Islet precursor cell (in vitro differentiated cells): ENCODE measurements at places on chromosomes 12 and 14.
A peak's percentile ranks its signal among the peaks of the same experiment; 100 is the strongest.

- no peak for DNase-seq
These were observed 286.7 kb upstream of the CRY1 start for GRCh38 chr12:107379852-107380567.

DNA sequence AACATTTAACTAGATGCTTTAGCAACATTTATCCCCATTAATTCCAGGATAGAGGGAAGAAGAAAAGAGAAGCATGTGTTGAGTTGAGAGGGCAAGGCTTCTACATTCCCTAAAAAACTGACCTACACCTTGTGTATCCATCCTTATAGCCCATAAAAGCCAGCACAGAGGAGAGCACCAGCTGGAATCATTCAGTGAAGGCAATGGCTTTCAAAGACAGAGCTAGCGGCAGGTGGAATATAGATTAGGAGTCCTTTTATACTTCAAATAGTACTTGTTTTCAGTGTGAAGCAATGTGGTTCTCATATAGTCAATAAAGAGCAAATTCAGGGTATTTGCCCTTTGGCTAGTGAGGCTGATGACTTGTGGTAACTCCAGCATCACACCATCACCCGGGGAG is 94.4 kb downstream of the TBC1D30 start:
- DNase-seq: no peak

DNA sequence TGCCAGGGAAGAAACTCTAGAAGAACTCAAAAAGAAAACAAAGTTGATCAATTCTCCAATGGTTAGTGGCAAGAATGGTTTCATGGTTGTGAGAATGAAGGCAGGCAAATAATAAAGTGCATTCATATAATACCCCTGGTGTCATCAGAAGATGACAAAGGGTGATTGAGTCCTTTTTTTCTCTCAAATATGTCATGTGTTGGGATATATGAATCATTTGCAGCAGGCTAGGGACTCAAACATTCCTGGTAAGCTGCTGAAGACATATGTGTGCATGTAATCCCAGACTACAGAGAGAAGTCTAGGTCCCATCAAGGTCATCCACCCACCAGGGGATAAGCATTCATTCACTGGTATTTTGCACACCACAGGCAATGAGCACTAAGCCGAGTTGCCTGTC is 82.4 kb upstream of the MYF6 start:
- no peak for DNase-seq

DNA sequence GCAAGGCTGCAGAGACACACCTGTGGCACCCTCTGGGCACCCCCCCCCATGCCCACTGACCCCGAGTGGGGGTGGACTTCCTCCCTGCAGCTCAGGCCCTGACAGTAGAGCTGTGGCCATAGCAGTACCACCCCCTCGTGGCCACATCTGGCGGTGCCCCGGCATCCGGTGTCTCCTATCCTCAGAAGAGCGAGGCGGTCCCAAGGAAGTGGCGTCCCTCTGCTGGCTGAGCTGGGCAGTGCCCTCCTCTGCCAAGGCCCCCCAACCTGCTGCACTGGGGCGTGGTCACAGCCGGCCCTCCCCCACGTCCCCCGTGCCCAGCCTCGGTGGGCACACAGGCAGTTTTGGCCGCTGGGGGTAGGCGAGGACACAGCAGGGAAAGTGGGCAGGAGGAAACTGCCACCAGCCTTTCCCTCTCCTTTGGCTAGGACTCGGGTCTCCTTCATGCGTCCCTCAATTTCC is 6.0 kb upstream of the SLC6A12 start:
- DNase-seq: peak; percentile 95

- no peak for DNase-seq
These were observed 1.3 kb downstream of the CD4 start for GRCh38 chr12:6790496-6791150.

DNA sequence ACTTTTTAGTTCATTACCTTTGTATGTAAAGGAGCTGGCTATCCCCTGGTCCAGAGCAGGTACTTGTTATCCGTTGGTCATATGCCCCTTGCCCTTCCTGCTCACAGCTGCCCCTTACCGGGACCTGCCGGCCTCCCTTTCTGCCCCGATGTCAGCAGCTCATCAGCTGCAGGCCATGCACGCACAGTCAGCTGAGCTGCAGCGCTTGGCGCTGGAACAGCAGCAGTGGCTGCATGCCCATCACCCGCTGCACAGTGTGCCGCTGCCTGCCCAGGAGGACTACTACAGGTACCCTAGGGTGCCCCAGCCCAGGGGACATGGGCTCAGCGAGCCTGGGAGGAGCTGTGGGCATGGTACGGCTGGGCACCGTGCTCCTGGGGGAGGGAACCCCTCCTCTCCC is 2.3 kb upstream of the RNU7-1 start:
- DNase-seq: no peak

DNA sequence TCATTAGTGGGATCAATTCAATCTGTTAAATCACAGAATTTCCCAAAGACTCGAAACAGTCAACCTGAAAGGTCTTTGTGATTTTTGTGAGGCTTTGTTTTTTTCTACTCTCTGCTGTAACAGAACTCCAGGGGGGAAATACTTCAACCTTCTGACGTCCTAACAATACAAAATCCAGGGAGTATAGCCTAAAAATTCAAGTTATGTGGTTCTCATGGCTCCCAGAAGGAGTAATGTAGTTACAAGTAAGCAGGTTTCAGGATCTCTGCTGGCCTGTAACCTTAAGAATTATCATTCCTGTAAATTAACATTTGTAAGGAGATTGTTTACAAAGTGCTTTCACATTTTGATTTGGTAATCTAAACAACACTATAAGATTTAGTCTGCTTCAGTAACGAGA is 39.9 kb downstream of the VEZT start:
- no peak for DNase-seq

- DNase-seq: peak; percentile 61
These were observed 49.9 kb downstream of the PPP2R5E start for GRCh38 chr14:63493246-63493645.

GRCh38 chr12:48105321-48105866 is 485 bp downstream of the SENP1 start:
- no peak for DNase-seq

- DNase-seq: peak; percentile 79
These were observed 11.0 kb upstream of the GSG1 start for GRCh38 chr12:13114251-13115052.

GRCh38 chr12:107282628-107283027 is 189.3 kb upstream of the CRY1 start:
- no peak for DNase-seq

- DNase-seq: no peak
These were observed 4.3 kb downstream of the TMEM106C start for GRCh38 chr12:47967461-47968321.

DNA sequence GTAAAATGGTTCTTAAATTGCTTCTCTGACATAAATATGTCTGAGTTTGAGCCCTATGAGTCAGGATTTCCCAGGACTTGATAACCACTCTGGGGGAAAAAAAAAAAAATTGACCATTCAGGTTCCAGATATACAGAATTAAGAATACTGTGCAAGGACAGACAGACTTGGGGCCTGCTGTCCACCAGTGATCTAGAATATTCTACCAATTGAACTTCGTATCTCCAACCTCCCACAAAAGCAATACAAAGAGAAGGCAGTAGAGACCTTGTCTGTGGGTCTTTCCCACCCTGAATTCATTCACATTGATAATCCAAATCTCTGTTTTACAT is 4.1 kb downstream of the SINHCAF start:
- DNase-seq: no peak

DNA sequence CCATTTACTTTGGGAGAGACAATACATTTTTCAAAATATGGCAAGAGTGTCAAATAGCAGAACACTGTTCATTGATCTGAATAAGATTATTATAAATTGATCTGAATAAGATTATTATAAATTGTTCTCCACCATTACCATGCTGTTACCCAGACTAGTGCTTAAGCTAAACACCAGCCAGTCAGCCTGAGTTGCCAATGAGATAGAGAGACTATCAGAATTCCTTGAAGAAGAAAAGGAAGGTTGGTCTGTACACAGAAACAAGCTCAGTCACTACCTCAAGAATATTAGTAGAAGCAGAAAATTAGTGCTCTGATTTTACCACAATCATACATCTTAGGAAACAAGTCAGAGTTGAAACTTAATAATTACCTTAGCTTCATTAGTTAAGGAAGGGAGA is 469.8 kb downstream of the FOXG1 start:
- no peak for DNase-seq
